Astrocyte of the cerebellum (primary cell): ENCODE measurements at places on chromosomes 11 and 22.

DNA sequence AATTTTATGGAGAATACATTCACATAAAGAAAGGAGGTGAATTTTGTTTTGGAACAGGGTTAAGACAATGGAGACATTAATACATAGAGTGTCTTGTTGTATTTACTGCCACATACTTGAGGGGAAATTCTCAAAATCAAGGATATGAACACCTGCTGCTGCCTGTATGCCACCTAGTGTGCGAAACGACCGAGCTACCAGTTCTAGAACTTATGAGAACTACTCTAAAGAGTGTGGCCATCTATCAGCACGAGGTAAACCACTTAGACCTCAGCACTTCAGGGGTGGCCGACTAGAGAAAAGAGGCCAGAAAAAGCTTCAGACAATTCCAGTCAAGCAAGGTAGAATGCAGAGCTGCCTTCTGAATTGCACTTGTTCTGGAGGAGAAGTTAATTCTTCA is 1.5 kb upstream of the AGBL2 start:
- no peak for DNase-seq

- no peak for DNase-seq
Measured at GRCh38 chr11:105027678-105028077, 4.7 kb upstream of the CASP5 start.

DNA sequence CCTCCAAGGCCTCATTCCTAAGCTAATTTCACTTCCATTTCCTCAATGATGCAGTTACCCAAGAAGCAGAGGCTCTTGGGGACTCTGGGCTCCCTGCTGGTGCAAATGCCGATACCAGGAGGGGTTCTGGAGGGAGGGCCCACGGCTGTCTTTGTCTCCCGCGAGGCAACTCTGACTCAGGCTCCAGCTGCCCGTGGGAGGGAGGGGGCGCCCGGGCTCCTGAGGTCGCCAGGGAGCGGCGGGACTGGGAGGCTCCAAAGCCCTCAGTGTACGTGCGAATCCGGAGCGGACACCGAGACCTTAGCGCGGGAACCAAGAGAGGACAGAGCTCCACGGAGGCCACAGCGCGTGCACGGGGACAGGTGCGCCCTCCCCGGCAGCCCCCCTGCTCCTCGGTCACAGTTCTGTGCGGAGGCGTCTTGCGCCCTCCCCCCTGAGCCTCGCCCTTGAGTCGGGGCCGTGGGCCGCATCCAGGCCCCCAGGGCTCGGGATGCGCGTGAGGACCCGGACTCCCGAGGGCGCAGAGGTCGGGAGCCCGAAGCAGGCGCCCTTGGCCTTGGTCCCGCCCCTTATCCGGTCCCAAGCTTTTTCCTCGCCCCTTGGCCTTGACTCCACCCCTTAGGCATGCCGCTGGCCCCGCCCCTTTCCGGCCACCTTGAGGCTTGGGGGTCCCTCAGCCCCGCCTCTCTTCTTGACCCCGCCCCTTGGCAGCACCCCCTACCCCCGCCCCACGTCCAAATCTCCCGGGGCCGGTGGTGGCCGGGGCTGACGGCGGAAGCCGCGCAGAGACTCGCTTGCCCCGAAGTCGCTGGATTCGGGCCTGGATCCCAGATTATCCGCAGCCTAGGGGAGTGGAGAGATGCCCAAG is 4.7 kb upstream of the SHISA8 start:
- DNase-seq: no peak

DNA sequence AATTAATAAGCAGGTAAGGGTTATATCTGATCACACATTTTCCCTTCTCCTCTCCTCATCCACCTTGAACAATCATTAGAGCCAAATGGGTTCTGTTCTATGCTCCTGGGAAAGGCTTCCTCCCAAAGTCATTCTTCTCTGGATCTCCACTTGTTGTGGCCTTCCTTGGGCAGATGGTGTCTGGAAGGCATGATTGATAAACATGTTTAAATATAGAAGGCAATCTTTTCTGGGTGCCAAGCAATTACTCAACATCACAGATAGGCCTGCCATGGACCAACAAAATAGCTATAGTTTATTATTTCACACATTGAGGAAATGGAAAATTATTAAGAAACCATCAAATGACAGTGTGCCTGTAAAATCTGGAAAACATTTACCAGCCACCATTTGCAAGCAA is 73.5 kb downstream of the KCNA4 start:
- no peak for DNase-seq

DNA sequence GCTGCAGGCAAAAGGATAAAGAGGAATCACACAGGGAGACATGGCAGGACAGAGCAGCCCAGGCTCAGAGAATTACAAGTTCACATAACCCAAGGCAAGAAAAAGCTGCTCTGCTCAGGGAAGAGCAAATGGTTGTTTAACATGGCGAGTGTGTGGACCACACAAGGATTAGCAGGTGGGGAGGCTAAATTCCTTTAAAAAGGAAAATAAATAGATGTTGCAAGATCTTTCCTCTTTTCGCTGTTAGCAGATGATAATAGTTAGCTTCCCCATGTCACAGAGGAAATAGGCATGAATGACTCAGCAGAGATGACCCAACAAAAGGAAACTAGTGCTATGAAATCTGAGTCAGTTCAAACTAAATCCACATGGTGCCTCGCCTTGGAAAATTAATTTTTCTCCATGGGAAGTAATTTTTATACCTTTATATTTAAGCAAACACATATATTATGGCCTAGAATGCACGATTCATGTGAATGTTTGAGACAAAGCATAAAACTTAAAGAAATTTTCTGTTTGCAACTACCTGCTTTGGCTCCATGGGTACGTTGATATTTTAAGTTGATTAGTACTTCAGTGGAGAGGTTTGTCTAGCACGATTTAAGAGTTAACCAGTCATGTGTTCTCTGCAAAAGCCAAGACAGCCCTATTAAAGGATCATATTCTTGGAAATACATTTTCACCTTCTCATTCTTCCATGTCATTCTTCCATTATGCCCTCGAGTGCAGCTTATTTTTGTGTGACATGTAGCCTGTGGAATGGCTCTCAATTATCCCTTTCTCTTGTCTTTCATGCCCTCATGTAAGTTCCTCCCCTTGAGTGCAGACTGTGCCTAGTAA is 38.5 kb upstream of the FJX1 start:
- DNase-seq: peak; percentile 70

DNA sequence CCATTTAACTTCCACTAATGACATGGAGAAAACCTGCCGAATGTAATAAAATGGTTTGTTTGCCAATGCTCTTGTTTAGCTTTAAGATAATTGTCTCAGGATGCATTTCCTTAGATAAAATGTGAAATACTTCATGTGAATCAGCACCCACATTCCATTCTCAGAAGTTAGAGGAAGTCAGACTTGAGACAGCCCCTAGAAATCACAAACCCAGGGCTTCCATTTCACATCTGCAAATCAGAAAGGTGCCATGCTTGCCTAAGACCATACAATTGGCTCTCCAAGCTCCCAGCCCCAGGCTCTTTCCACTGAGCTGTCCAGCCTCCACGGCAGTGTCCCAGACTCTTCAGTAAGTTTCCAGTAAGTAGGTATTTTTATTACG is 35.6 kb upstream of the ADORA2A start:
- DNase-seq: no peak

- peak; percentile 43 for DNase-seq
Measured at GRCh38 chr11:86869966-86870570, 69.7 kb downstream of the PRSS23 start.

GRCh38 chr11:61554172-61554988 is 26.5 kb downstream of the SYT7 start:
- no peak for DNase-seq

DNA sequence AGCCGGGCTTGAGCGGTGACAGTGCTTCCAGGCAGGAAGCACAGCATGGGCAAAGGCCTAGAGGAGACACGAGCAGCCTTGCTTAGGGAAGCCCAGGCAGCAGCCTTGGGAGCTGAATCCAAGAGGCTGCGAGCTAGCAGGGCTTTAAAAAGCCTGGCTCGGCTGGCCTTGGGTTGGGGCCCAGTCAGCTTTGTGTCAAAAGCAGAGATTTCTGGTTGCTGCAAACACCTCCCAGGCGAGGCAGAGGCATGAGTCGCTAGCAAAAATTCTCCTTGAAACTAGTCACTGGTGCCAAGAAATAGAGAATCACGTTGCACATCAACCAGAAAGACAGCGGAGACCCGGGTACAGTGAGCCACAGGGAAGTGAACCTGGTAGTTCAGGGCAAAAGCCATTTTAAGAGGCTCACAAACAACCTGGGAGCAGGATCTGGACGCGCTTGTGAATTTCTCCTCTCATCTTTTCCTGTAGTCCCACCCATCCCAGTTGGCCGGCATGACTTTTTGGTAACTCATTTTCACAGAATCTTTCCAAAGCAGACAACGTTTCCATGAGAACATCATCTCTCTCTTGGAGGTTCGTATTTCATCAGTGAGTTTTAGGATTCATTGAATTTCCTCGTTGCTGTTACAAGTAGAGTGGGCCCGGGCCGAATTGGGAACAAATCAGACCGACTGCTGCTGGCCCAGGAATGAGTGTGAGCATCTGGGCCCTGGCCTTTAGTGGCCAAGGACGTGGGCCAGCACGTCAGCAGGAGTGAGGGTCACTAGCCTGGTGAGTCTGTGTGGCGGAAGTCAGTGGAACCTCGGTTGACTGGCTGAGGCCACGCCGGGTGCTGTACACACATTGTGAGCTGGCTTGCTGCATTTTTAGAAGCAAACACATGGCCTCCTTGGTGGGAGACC is 16.4 kb upstream of the FGF4 start:
- DNase-seq: no peak

GRCh38 chr11:125431481-125431880 is 64.6 kb downstream of the FEZ1 start:
- DNase-seq: no peak

DNA sequence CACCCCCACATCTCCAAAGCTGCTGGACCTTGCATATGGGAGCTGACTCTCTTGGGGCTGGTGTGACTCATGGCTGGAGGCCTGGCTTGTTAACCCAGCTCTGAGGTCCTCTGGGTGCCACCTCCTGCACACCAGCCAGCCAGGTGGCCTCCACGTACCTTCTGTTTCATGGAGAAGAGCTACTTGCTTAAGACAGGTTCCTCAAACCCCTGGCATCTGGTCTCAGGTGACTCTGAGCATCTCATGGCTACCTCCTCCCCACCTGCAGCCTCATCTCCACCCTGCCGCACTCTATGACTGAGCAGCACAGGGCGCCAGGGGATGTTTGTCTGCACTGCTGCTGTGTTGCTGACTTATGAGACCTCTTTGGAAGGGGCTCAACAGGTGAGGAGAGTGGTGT is 55.7 kb downstream of the BCR start:
- DNase-seq: no peak

DNA sequence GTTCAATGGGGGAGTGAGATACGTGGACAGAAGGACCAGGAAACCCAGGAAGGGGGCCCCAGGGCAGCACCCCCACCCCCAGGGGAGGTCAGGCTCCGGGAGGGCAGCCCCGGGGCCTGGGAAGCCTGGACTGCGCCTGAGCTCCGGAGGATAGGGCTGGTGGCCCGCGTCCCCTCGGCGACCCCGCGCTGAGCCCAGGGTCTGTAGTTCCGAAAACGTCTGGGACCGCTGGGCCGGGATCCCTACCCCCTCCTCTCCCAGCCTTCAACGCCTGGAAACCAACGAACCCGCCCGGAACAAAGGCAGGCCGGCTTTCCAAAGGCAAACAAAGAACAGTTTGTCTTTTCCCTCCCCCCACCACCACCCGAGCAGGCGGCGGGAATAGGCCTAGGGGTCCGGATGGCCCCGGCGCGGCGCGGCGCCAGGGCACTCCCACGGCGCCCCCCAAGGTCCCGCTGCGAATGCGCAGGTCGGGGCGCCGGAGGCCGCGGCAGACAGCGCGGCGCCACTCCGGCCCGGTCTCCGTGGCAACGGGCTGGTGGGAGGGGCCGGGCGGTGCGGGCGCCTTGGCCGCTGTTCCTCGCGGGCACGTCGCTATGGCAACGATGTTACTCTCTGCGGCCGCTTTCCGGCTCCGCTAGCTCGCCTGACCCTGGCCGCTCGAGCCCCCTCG is 58.5 kb downstream of the IGLL1 start:
- DNase-seq: peak; percentile 78

DNA sequence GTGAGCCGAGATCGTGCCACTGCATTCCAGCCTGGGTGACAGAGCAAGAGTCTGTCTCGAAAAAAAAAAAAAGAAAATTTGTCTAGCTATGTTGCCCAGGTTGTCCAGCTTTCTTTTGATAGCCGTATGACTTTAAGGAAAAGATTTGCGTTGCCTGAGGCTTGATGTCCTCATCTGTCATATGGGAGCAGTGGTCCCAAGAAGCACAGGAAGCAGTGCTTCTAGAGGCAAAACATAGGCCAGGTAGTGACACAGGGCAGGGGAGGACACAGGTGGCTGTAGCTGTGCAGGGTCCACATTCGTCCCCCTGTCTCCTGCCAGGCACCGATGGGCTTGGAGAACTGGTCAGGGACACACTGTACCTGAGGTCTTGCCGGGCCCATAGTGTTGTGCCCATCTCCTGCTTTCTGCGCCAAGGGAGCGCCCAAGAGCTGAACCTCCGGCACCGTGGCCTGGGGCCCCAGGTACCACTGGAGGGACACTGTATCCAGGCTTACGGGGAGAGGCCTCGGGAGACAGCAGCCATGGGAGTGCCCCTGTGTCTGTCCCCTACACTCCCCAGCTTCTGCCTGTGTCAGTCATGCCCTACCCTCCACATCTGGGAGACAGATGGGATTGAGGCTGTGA is 1.4 kb downstream of the LRRC74B start:
- DNase-seq: no peak

GRCh38 chr22:22884010-22884887 is 3.4 kb upstream of the IGLL5 start:
- DNase-seq: no peak

- DNase-seq: peak; percentile 80
Measured at GRCh38 chr11:62553080-62553838, 6.7 kb upstream of the AHNAK start.

GRCh38 chr11:58926251-58926650 is 13.0 kb upstream of the GLYATL1 start:
- DNase-seq: no peak

DNA sequence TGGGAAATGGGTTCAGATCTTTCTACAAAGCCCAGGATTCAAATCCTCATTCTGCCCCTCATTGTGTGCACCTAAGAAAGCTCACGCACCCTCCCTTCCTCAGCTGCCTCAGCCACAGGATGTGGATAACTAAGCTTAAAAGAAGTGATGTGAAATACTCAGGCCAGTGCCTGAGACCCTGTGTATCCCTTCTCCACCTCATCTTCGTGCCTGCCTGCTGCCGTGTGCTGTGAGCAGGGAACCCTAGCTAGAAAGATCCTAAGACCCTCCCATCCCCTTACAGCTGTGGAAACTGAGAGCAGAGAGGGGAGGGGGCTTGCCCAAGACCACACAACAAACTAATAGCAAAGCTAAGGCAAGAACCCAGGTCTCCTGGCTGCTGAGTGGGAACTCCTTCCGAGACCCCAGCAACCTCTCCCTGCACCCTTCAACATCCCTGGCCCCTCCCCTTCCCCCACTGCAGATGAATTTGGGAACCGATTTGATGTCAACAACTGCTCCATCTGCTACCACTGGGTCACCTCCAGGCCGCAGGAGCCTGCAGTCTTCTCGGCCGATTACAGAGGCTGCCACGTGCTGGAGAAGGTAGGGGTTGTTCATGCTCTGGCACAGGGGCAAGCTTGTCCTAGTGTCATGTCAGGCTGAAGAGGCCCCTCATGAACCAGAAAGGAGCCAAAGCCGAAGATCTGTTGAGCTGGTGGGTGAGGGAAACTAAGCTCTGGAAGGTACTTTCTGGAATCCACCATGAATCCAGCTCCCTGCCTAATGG is 1.5 kb downstream of the ZP1 start:
- DNase-seq: no peak
